Stimulated activated CD8-positive, alpha-beta memory T cell treated with anti-CD3 and anti-CD28 coated beads, Interleukin-7, amount 100 ng/mL, for 1 hour (primary cell): ENCODE measurements at places on chromosomes 2 and 18.

- no peak for DNase-seq
Observed at GRCh38 chr2:220499225-220499624, 871.8 kb downstream of the SLC4A3 start.

DNA sequence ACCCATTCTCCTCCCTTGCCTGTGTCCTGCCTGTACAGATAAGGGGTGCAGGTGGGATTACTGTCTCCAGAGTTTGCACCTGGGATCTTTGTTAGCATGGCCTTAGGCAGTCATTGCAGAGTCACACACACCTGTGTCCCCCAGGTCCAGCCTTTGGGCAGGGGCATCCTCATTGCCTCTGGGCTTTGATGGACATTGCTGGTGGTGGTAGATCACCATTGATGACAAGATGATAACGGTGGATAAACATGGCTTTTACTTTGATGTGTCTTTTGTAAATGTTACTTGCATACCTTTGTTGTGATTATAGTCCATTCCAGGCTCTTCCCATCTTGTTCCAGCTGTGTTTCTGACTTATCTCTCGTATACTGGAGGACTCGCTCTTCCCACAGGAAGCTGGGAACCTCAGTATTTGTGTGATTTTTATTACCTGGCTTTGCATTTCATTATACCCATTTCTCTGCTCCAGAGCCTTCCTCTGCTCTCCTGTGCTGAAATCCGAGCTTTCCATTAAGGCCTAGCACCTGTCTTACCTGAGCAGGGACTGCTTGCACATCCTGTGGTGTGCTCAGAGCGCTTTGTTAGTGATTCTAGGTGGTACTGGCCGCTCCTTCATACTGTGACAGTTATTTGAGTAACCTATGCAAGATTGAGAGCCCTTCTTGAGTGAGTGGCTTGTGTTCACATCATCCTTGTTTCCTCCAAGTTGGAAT, 79.2 kb downstream of the PTPRM start:
- no peak for DNase-seq

GRCh38 chr2:183207110-183207509, 82.9 kb downstream of the NUP35 start:
- no peak for DNase-seq

- no peak for DNase-seq
Observed at GRCh38 chr2:26355038-26355995, 8.7 kb upstream of the ADGRF3 start.

- DNase-seq = no peak
Observed at GRCh38 chr2:29253-29652, 17.1 kb downstream of the FAM110C start.

DNA sequence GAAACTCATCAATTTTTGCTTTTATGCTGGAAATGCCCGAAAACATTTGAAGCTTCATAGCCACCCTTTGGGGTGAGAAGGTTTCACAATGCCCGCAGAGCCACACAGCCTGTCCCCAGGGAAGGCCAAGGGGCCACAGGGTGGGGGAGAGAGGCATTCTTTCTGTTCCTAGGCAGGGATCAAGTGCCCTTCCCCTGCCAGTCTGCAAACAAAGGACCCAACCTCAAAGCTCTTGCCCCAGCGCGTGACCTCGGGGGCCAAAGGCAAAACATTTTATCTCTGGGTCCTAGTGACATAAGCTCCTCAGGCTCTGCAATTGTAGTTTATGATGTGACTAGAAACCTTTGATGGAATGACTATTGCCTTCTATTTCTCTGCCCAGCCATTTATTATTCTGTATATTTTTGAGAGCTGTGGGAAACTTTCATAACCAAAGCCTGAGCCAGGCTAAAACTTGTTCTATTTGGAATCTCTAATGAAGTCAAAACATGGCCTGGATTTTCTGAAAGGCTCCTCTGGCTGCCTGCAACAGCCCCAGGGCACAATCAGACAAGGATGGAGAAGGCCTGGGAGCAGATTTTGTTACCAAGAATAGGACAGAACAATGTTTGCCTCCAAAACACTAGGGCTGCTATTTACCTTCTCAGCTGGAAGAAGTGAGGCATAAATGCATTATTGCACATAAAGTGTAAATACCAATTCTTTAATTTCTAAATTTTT, 137.2 kb upstream of the KCTD1 start:
- no peak for DNase-seq

- no peak for DNase-seq
Observed at GRCh38 chr18:6118080-6118479, 222.8 kb upstream of the TMEM200C start.

DNA sequence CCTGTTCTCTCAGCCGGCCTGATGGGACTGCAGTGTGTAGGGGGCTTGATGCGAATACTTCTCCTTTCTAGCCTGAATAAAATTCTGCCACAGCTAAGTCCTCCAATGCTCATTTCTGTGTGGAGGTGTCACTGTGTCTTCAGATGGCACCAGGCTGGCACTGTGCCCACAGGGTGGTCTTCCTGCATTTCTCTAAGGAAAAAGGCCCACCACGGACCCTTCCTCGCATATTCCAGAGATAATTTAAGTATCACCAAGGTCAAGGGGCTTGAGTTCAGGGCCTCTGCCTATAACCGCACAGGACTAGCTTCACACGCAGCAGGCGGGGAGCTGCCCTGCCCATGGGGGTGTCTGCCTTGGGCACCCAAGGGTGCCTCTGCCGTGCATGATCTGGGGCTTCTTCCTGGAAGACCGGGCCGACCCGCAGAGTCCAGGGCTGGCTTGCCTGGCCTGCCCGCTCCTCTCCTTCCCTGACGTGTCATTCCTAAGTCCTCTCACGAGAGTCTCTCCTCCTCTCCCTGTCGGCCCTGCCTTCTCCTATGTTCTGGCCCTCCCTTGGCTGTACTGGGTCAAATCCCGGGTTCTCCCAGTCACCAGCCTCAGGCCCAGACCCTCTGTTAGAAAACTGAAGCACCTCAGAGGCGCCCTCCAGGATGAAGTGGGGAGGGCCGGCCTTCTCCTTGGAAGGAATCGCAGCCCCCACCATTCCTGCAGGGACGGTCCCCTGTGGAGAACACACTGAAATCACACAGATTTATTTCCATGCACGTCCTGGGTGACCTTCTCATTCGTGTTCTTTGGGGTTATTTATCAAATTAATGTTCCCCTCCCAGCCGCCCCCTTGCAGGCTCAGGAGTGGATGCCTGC, 48.9 kb upstream of the PXDN start:
- no peak for DNase-seq

- no peak for DNase-seq
Observed at GRCh38 chr18:45837283-45838070, 12.0 kb downstream of the SIGLEC15 start.

DNA sequence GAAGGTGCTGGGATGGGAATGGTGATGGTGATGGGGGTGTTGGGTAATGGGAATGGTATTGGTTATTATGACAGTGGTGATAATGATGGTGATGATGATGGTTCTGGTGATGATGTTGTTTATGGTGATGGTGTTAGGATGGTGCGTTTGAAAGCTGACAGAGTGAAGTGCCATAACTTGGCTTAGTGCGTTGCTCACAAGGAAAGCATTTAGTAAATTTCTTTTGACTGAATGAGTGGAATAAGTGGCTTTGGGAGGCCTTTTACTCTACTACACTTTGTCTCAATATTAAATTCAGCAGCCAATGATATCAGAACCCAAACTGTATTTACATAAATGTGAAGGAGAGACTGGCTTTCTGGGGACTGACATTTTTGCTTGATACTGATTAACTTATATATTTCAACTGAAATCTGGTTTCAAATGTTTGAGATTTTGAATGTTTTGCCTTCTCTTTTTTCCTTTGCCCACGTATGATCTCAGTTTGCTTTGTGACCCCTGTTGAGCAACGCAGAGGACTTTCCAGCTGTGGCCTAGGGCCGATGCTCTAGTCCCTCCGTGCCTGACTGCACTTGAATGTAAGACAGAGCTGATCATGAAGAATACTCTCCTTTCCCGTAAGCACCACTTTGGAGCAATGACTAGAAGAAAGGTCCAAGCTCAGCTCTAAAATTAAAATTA, 128.5 kb upstream of the SH3BP4 start:
- DNase-seq = no peak

DNA sequence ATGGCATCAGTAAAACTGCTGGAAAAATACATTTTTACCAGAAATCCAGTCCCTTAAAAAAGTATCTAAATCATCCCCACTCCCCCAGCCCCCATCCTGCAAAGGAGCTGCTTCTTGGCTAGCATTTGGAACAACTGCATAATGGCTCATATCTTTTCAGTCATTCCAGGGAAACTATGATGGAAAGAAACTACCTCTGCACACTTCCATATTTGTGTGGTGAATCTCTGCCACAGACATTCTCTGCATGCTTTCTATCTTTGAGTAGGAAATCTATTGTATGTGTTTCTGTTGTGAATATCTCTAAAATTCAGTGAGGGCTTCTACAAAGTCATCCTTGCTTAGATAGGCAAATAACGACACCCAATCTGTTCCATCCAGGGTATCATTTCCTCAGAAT, 632.3 kb downstream of the LRP1B start:
- DNase-seq = no peak

- DNase-seq = no peak
Observed at GRCh38 chr2:35114765-35115164, 1240.8 kb upstream of the CRIM1 start.

DNA sequence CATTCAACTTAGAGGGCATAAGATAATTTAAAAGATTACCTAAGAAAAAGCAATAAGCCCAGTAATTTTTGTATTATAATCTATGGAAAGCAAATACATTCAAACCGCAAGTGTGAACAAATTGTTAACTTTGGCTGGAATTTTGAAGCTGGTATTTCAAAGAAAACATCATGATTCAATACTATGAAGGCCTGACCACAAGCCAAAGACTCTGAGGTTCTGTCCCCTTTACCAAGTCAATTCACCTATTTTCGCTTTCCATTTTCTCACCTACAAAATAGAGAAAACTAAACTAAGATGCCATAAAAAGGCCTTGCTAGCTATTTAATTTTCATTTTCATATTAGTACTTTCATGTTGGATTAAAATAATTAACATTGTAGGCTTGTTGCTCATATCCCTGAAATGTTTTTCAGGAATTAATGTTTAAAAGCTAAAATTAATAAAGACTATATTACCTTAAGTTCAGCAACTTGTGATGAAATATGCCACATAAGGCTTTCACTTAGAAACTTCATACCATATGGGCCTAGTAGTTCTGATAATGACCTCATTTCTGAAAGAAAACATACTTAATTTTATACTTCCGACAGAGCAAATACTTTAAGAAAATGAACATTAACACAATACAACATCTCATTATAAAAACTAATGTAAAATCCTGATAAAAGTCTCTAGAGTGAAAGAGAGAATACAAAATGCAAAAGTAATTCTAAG, 85.7 kb upstream of the FRZB start:
- no peak for DNase-seq

- no peak for DNase-seq
Observed at GRCh38 chr2:137838255-137839092, 125.8 kb upstream of the HNMT start.

- no peak for DNase-seq
Observed at GRCh38 chr2:5290900-5291546, 401.2 kb upstream of the SOX11 start.

DNA sequence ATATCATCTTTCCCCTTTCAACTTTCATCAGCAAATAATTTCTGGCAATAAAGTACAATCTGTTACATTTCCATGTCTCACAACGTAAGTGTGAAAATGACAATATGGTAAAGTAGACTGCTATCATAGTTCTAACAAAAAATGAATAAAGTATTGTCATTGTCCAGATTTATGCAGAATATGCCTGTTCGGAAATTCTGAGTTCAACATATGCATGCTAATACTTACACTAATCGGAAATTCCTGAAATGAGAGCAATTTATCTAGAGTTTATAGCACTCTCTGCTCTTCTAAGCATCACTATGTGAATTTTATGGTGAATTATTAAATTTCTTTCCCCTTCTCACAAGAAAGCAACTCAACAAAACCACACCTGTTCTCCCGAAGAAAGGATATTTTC, 8.1 kb downstream of the CWC22 start:
- DNase-seq = no peak

GRCh38 chr2:62050456-62051045, 145.1 kb downstream of the COMMD1 start:
- no peak for DNase-seq

DNA sequence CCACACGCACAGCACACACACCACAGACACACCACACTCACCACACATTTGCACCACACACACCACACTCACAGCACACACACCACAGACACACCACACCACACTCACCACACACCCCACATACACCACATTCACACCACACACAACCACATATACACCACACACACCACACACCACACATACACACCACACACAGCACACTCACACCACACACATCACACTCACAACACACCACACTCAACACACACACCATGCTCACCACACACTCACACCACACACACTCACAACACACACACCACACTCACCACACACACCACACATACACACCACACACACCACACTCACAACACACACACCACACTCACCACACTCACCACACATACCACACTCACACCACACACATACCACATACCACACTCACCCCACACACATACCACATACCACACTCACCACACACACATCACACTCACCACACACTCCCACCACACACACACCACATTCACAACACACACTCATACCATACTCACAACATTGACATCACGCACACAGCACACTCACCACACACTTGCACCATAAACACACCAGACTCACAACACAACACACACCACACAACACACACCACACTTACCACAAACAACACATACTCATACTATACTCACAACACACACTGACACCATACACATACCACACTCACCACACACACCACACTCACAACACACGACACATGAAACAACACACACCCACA, 60.0 kb downstream of the SDC1 start:
- no peak for DNase-seq

DNA sequence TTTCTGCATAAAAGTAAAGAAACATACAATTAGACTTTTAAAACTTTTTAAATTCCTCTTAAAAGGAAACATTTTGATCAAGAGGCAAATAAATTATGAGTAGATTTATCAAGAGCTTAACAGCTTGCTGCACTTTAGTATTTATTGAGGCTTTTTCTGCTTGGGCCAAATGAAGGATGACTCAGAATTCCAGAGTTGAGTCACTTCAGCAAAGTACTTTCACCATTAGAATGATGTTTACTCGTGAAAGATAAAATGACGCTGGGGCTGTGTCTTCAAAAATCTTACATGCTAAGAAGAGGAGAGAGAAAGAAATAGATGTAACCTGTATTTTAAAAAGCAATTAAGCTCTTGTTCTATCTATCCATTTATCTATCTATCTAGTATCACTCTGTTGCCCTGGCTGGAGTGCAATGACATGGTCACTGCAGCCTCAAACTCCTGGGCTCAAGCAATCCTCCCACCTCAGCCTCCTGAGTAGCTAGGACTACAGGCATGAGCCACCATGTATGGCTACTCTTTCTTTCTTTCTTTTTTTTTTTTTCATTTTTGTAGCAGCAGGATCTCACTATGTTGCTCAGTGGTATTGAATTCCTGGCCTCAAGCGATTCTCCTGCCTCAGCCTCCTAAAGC, 75.3 kb upstream of the RIOK3 start:
- no peak for DNase-seq

GRCh38 chr2:177882501-177882900, 190.1 kb downstream of the PDE11A start:
- no peak for DNase-seq

DNA sequence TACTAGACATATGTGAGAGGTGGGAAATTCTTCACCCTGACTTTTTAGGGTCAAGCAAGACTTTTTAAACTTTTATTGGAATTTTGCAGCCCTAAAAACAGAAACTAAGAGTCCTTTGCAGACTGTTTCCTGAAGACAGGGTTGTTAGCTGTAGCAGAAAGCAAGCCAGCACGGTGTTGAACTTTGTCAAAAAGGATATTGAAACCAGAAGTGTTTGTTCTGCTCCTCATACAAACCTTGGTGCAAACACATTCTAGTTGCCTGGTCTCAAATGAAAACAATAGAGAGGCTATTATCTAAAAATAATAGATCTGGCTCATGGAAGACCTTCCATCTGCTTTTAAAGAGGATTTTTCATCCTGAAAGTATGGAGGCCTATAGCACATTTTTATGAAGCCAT, 65.8 kb upstream of the IGFBP5 start:
- no peak for DNase-seq
